Transverse colon (tissue), 4 donors: ENCODE measurements at places on chromosomes 13 and 19.

- no peaks in the 10 kb centered on the region for H3K4me1 ChIP-seq
- H3K27me3 ChIP-seq: no peaks in the 10 kb centered on the region
- no peaks in the 10 kb centered on the region for H3K36me3 ChIP-seq
These were observed 219.1 kb downstream of the LMO7 start for GRCh38 chr13:75855216-75855615.

DNA sequence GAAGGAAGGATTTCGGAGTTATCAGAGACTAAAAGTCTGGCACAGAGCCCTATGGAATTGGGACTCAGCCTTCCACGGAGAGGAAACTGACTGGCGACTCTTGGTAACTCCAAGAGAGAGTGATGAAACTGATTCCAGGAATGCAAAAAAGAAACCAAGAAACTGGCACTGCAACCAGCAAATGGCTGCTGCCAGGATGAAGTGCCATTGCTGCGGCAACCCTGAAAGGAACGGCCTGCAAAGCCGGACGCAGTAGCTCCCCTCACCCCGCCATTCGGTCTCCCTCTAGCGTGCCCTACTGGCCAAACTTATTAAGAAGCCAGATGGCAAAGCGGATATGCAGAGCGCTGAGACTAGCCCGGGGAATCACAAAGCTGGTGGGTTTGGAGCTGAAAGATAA, 236.0 kb downstream of the PCDH9 start:
- peaks cover 13% of the 10 kb centered on the region for H3K4me1 ChIP-seq
- H3K4me3 ChIP-seq: no peak overlapping the region
- H3K36me3 ChIP-seq: no peaks in the 10 kb centered on the region
- DNase-seq: peak; percentile 15

DNA sequence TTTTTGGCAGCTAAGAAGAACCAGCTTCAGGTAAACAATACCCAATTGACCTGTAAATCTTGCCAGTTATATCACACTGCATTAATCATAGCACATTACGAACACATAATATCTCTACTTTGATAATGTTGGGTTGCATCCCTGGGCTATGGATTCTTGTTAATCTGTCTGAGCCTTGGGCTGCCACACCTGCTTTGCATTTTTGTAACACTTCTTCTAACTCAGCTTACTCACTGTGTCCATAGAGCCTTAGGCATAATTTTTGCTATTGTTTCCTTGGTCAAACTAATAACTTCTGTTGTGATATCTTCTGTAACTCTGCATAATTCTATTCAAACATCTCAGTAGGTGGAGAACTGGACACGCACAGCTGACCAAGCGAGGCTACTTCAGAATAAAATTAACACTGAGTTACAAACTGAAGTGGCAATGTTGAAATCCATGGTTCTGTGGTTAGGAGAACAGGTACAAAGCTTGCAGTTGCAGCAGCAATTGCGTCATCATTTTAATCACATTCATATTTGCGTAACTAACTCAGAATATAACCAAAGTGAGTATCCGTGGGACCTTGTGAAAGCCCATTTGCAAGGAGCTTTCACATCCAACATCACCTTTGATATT, 6.4 kb downstream of the ZNF350 start:
- H3K4me1 ChIP-seq: no peaks in the 10 kb centered on the region
- peaks cover 2% of the 10 kb centered on the region for H3K36me3 ChIP-seq
- no peak for DNase-seq
- H3K27ac ChIP-seq: no peak overlapping the region
- no peaks in the 10 kb centered on the region for H3K27me3 ChIP-seq

DNA sequence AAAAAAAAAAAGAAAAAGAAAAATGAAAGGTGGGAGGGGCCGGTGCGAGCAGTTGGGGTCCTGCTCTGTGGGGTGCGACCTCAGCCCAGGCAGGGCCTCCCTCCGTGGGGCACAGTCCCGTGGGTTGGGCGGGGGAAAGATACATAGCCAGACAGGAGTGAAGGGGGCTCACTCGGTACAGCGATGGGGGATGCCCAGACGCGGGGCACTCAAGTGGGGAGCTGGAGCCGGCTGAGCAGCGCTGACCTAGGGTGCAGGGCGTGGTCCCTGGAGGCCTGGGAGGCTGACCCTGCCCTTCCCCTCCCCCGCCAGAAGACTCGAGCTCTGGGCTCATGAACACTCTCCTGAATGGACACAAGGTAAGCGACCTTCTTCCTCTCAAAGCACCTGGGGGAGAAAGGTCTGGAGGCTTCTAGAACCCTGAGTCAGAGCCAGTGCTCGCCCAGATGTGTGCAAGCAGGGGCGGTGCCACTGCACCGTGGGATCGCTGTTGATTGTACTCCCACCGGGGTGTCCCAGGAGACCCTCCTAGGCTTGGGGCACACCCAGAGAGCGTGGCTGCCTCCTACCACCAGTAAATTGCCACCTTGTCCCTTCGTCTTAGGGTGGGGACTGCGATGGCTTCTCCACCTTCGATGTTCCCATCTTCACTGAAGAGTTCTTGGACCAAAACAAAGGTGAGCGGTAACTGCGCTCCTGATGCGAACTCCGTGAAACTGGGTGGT, 3.4 kb downstream of the HMG20B start:
- DNase-seq: no peak
- no peaks in the 10 kb centered on the region for H3K36me3 ChIP-seq
- H3K4me3 ChIP-seq: peak overlapping the region; percentile 36
- H3K27me3 ChIP-seq: no peaks in the 10 kb centered on the region
- peak overlapping the region; percentile 80 for H3K27ac ChIP-seq

DNA sequence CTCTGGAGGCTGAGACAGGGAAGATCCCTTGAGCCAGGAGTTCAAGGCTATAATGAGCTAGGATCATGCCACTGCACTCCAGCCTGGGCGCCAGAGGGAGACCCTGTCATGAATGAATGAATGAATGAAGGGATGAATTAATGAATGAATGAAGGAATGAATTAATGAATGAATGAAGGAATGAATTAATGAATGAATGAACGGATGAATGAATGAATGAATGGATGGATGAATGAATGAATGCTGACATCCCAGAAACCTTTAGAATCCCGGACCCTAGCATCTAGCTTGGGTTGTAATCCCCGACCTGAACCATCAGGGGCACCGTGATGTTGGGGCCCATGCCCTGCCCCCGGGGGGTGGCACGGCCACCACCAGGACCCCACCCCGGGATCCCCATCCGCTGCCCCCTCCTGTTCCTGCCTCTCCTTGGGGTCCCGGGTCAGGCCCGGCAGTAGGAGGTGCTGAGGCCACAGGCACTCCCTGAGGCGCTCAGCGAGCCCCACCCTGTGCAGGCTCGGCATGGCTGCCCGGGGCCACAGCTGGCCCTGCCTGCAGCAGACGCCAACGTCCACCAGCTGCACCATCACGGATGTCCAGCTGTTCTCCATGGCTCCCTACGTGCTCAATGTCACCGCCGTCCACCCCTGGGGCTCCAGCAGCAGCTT, 3.4 kb downstream of the EBI3 start:
- no peak overlapping the region for H3K27ac ChIP-seq
- peaks cover 48% of the 10 kb centered on the region for H3K27me3 ChIP-seq
- H3K4me1 ChIP-seq: no peaks in the 10 kb centered on the region
- H3K4me3 ChIP-seq: no peak overlapping the region
- no peak for DNase-seq

DNA sequence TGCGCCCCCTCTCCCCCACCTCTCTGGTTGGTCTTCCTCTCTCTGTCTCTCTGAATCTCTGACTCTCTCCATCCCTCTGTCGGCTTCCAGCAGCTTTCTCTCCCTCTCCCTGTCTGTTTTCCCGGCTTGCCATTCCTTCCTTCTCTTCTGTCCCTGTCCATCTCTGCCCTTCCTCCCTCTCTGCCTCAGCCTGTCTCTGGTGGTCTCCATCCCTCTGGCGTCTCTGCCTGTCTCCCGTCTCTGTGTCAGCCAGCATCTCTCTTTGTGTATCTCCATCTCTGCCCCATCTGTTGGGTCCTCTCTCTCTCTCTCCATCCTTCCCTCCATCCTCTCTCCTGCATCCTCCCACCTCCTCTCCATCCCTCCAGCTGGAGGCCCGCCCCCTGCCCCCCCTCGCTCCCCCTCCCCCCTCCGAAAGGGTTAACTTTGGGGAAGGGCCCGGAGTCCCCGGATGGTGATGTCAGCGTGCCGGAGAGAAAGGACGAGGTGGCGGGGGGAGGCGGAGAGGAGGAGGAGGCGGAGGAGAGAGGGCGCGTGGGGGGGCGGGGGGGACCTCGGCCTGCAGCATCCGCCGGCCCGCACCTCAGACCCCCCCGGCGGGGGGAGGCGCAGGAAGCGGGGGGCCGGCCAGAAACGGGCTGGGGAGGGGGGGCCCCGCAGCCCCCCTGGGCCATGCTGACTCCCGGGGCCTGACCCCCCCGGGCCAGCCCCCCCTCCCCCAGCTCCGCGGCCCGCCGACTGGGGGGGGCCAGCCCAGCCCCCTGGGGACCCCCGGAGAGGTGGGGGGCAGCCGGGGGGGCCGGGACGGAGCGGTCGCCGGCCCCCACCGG, at the start of gene BRSK1:
Gene BRSK1, plus strand, starts transcription at position 450 of the 830 bp plus-strand sequence. CDS start 446 bp downstream, outside the sequence.
- peak within 1 kb of the TSS; percentile 80 for H3K27ac ChIP-seq
- peak within 1 kb of the TSS; percentile 45 for H3K4me3 ChIP-seq
- peaks cover 13% of the 10 kb centered on the region for H3K4me1 ChIP-seq
- peak; percentile 60 for DNase-seq
